Activated CD8-positive, alpha-beta memory T cell treated with anti-CD3 and anti-CD28 coated beads, Interleukin-2, amount 10 ng/mL, durations not matched to agents 7 days and 5 days (primary cell): ENCODE measurements at places on chromosomes 6 and 20. TPM values are rescaled to one million over a fixed set of nuclear protein-coding genes. Genes with fewer than 3 reads are reported as not detected.

Gene IYD
- not detected for total RNA-seq

Gene BICRAL
- 24.3 TPM for total RNA-seq

Gene TENT5A
- total RNA-seq = 3.7 TPM

Gene CALHM6
- 13.8 TPM for total RNA-seq

Gene SIM1
- not detected for total RNA-seq

- DNase-seq = no peak
Observed at GRCh38 chr20:41223112-41223511, 85.8 kb downstream of the PLCG1 start.

DNA sequence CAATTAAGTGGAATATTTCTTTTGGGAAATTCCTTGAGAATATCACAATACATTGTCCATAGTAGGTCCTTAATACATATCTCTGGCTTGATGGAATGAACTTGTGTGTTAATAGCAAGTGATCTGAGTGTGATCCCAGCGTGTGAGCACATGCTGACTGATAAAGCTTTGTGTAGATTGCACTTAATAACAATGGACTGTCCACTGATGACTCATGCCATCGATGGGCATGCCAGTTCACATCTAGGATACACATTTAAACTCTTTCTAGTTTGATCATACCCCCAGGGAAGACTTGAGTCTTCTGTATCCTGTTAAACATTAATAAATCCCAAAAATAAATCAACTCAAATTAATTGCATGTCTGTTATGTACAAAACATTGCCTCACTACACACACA lies 454.3 kb upstream of the SPTLC3 start:
- no peak for DNase-seq

Gene PTK7
- 0.85 TPM for total RNA-seq

- DNase-seq = no peak
Observed at GRCh38 chr20:36519012-36519719, 22.2 kb upstream of the MYL9 start.

DNA sequence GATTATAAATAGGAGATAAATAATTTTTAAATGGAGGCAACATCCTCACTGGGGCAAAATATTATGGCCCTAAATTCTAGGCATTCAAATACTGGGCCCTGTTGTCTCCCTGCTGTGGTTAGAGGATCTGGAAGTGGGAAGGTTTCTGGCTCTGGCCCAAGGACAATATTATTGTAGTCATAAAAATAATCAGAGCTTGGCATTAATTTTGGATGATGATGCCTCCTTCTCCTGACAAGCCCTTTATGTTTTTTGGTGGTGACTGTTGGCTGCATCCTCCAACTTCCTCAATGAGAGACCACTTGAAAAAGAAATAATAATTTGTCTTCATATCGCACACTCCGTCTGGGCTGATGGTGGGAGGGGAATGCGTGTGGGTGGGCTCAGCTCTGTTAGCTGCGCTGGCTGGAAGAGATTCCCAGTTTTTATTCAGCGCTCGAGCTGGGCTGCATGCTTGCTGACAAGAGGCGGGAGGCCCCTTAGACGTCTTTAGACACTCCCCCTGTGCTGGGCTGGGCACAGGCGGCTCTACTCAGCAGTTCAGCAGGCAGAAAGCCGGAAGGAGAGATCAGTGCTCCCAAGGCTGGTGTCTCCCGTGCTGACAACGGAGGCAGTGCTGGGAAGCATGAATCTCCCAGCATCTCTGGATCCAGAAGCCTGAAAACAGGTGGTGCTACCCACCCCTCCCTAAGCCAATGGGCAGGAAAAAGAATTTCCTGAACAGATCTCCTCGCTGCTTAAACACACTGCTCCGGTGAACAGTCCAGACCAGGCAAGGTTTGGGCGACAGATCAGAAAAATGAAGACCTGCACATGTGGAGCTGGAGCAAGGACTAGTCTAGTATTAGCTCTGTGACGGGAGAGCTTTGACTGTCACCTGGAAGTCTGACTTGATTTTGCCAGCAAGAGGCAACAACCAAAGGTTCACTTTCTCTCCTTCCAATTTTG lies 97.7 kb downstream of the SYCP2 start:
- peak; percentile 31 for DNase-seq

- DNase-seq = no peak
Observed at GRCh38 chr20:62814060-62814708, 2.7 kb upstream of the COL9A3 start.

DNA sequence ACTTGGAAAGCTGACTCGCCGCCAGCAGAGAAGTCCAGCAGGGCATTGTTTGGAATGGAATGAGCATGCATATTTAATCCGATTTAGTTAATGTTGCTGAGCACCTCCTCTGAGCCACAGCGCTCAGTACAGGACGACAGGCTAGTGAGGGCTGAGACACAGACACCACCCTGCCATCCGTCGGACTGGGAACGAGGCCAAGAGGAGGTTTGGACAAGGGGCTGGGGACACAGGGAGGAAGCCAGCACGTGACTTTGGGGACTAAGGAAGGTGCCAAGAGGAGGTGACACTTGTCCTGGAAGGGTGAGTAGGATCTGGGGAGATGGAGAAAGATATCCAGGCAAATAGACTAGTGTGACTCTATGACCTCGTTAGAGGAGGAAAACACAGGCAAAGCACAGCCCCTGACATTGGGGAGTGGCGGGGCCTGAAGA lies 152.5 kb upstream of the ECI2 start:
- DNase-seq = no peak

- no peak for DNase-seq
Observed at GRCh38 chr6:106811088-106811686, 163.3 kb downstream of the CD24 start.

Gene EBF4
- total RNA-seq = 1.3 TPM

DNA sequence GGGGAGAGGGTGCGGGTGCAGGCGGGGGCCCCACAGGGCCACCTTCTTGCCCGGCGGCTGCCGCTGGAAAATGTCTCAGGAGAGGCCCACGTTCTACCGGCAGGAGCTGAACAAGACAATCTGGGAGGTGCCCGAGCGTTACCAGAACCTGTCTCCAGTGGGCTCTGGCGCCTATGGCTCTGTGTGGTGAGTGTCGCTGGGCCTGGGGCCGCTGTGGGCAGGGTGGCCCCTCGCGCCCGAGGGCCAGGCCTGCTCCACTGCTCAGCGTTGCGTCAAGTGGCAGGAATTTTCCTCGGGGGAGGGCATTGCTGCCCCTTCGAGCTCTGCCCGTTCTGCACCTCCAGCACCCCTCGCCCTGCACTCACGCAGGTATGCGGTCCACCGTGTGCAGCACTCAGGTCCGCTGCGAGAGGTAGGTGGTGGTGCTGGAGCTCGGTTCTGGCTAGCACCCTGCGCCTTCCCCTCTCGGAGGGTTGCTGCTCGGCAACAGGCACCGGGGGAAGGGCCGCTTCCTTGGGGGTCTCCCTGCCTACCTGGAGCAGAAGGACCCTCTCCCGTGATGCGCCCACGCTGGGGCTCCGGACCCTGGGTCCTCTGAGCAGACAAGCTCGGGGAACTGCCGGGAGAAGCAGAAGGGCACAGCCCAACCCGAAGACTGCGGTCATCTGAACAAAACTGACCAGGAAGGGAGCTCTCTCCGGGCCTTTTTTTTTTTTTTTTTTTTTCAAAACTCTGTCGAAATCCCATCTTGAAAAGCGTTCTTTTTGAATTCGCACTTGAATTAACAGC lies 674 bp downstream of the MAPK14 start:
- peak; percentile 70 for DNase-seq

- DNase-seq = no peak
Observed at GRCh38 chr6:12026833-12027232, 14.7 kb downstream of the HIVEP1 start.

DNA sequence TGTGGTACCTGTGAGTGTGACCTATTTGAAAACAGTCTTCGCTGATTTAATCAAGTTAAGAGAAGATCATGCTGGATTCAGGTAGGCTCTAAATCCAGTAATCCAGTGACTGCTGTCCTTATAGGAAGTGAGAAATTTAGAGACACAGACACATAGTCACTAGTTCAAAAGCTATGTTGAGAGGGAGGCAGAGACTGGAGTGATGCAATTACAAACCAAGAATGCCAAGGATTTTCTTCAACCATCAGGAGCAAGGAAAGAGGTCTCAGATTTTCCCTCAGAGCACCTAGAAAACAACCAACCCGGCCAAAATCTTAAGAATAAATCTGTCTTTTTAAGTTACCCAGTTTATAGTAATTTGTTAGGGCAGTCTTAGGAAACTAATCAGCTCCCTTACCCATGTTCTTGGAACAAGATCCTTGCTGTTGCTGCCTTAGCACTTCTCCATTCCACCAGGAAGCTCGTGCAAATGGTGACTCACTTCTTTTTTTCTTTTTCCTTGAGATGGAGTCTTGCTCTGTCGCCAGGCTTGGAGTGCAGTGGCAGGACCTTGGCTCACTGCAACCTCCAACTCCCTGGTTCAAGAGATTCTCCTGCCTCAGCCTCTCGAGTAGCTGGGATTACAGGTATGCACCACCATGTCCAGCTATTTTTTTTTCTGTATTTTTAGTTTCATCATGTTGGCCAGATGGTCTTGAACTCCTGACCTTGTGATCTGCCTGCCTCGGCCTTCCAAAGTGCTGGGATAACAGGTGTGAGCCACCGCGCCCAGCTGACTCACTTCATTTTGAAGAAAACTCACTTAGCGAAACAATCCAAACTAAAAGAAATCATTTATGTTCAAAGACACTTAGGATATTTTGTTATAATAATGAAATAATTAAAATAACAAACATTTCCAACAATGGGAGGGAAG lies 34.4 kb upstream of the ZNF184 start:
- DNase-seq = no peak

DNA sequence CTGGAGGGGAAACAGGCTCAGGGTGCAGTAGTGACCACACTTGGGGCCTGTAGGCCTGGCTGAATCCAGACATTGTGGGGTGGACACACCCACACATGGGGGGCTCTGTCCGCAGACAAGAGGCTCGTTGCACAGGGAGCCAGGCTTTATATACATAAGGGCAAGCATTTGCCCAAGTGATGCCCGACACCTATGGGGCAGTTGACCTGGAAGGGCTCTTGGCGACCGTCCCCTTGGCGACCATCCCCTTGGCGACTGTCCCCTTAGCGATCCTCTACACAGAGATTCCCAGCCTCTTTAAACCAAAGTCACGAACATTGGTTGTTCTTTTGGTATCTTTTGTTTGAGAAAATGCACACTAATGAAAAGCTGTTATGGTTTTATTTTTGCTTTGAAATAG lies 2.7 kb downstream of the TOX2 start:
- DNase-seq = no peak

Gene ZSCAN16
- 7.5 TPM for total RNA-seq

GRCh38 chr6:153170511-153170910 lies 39.4 kb upstream of the RGS17 start:
- DNase-seq = no peak

Gene AK9
- 6.2 TPM for total RNA-seq

DNA sequence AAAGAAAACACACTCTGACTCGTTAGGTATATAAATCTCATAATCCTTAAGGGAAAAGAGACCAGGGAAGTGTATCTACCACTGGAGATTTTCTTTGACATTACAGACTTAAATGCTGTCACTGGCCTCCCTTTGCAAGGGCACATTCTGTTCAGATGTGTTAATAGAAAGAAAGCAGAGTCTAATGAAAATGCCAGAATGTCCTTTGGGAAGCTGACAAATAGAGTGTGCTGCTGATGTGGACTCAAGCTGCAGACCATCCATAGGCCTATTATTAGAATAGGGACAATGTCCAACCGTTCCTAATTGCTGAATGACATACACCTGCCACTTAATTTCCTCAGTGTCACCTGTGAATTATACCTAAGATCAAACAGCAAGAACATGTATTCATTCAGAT lies 41.2 kb downstream of the SLC35D3 start:
- no peak for DNase-seq

DNA sequence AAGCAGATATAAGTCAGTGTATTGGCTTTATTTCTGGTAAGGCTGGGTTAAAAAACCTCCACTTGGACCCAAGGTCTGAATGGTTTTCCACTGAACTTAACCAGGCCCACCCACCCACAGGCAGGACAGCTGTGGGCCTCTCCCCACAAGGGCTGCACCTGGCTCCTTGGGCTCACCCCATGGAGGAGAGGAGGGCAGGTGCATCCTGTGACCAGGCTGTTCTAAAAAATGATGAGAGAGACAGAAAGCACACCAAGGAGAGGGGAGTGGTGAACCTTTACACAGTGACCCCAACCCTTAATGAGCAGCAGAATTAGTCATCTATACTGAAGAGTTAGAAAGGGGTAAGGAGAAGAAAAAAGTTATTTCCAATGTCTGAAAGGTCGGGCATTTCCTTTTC lies 34.5 kb upstream of the DUSP22 start:
- no peak for DNase-seq

- DNase-seq = no peak
Observed at GRCh38 chr6:33577718-33578117, 2.4 kb downstream of the BAK1 start.

DNA sequence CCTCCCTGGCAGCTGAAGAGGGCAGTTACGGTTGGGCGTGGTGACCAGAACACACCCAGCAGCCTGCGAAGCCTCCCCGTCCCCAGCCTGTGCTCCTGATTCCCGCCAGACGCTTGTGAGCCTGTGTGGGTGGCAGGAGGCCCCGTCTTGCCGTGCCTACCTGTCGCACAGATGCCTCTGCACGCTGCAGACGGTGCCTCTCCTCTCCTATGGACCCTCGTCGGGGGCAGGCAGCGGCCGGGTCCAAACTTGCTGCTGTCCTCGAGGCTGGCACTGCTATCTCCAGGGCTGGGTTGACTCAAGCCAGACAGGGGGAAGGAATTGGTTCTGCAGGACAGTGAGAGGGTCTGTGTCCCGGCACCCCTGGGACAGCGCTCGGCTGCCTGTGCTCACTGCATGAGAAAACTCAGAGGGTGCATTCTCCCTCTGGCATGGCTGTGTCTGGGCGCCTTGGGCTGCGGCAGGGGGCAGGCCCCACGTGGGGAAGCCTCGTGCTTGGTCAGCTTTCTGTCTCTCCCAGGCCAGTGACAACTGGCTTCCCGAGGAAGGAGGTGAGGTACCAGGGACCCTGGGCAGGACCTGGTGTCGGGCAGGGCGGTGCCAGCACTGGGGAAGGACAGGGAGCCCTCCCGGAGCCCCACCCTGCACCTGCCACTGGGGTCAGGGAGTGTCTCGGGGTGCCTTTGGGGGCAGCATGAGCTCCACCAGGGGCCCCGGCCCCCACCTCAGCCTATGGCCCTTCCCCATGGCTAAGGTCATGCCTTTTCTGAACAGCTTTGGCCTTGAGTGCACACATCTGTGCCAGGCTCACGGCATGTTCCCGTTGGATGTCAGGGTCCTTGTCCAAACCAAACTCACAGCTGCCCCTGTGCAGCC lies 127.5 kb downstream of the TAF4 start:
- DNase-seq = no peak

Gene LHFPL5
- not detected for total RNA-seq
